ENCODE measurements at places on chromosomes 5 and 9.

- DNase-seq = no peak
Observed at GRCh38 chr9:121763561-121764370, 112.3 kb downstream of the DAB2IP start.

- DNase-seq = peak; percentile 21
Observed at GRCh38 chr5:6780802-6781391, 67.7 kb downstream of the TENT4A start.

DNA sequence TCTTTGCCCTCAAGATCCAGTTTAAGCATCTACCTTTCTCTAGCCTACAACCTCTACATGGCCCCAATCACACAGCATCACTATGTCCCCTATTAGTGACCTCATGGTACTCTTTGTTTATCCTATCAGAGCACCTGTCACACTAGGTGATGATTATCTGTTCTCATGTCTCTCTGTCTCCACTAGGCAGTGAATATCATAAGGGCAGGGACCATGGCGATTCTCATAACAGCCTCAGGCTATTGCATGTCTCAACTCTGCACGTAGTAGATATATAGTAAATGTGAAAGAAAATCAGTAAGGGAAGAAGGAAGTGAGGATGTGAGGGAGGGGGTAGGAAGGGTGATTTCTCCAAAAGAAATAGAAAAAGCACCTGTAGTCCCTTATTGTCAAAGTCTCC, 311.0 kb downstream of the NSG2 start:
- no peak for DNase-seq

GRCh38 chr5:68252673-68253623, 37.4 kb downstream of the PIK3R1 start:
- DNase-seq = peak; percentile 57

GRCh38 chr5:111119221-111119620, 27.1 kb downstream of the WDR36 start:
- DNase-seq = no peak

GRCh38 chr9:28926306-28926705, 1353.0 kb upstream of the C9orf72 start:
- no peak for DNase-seq

DNA sequence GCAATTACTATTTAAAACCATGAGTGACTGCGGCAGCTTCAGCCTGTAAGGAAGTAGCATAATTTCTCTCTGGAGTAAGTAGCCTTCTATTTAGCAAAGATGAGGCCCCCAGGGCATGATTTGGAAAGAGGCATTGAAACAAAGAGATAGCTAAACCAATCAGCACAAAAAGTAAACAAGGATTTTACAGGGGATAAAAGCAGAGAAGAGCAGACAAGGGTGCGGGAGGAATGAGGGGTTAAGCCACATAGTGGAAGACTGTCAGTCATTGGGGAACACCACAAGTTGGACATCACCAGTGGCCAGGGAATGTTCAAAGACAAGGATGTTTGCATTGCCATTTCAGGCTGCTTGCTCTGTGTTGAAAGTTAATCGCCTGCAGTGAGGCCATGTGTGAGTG, 24.0 kb upstream of the C5orf63 start:
- no peak for DNase-seq

GRCh38 chr9:32839013-32839885, 55.9 kb downstream of the TMEM215 start:
- DNase-seq = no peak

DNA sequence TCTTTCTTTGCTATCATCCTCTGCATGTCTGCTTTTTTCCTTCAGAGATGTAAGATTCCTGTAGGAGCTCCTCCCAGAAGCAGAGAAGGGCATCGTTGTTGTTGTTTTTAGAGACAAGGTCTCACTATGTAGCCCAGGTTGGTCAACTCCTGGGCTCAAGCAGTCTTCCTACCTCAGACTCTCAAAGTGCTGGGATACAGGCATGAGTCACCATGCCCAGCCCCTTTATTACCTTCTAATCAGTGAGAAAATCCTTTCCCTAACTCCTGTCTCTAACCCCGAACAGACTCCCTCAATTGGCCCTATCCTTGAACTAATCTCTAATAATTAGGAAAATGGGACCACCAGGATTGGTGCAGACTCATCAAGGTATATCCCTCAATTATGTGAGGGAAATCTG, 64.4 kb downstream of the GALNT10 start:
- no peak for DNase-seq

GRCh38 chr9:35172878-35173277, 11.1 kb downstream of the UNC13B start:
- no peak for DNase-seq

DNA sequence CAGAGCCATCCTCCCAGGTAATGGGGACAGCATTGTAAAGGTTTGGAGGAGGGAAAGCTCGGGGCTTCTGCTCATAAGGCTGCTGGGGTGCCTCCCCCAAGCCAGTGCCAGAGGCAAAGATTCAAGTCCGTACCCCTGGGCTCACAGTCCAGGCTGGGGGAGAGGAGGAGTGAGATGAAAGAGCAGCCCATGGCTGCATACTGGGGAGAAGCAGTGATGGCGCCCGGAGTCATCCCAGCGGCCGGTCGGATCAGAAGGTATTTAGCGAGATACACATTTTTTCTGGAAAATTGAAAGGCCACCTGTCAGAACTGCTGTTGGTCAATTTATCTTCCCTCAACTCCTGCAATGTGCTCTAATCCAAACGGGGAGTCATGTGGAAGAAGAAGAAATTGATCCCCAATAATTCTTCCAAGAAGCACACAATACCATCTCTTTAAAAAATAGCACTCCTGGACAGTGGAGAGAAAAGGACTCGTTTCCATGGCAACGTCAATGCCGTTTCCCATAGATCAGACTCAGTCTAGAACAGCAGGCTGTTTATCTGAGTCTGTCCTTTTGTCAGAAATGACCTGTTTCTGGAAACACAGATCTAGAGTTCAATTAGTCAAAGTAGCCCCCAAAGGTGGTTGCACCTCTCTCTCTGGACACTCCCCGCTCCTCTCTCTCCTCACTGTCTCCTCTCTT, 65.9 kb downstream of the NSG2 start:
- DNase-seq = no peak

DNA sequence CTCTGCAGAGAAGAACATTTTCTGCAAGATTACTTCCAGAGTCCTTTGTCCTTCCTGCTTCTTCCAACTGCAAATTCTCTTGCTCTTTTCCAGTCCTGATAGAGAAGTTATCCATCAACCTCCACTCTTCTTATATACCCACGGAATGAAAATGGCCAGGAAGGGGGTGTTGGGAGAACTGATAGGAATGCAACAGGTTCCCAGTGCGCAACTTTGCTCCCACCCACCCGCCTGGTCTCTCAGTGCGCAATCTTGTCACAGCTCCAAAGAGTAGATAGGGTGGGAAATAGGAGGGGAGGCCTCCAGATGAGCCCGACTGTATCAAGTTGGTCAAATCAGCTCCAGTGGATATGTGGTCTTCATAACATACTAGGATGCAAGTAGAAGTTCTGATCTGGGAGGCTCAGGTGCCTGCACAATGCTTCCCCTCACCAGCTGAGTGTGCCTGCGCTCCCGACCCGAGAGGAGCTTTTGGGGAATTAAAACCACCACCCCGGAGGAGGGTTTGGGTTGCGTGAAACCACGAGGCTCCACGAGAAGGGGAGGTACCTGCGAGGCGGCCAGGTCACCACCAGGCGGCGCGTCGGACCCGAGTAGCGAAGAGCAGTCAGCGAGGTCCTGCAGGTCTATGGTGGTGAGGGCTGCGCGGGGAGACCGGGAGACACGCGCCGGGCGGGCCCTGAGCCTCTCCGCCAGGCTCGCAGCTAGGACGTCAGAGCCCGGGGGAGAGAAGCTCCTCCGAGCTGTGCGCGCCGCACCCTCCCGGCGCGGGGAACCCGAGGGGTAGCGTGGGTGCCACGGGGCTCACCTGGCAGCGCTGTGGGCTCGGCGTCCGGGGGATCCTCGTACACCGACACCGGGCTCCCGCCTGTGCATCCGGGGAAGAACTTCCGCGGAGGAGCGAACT, 835 bp downstream of the MCIDAS start:
- peak; percentile 45 for DNase-seq

DNA sequence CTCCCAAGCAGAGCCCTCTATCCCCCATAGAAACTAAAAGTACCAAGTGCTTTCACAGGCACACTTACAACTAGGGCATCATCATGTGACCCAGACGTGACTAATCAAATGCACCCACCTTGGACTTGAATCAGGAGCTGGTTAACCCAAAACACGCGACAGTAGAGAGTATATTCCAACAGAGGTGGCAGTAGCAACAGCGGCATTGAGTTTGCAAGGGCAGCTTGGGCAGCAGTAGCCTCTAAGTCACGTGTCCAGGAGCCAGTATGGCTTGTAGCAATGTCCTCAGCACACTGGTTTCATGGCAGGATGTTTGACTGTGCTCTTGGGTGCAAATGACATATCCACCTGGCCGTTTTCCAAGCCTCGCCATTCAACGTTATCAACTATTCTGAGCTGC, 73.4 kb upstream of the DNAH5 start:
- no peak for DNase-seq

GRCh38 chr9:81680006-81680405, 9.3 kb downstream of the TLE1 start:
- no peak for DNase-seq

DNA sequence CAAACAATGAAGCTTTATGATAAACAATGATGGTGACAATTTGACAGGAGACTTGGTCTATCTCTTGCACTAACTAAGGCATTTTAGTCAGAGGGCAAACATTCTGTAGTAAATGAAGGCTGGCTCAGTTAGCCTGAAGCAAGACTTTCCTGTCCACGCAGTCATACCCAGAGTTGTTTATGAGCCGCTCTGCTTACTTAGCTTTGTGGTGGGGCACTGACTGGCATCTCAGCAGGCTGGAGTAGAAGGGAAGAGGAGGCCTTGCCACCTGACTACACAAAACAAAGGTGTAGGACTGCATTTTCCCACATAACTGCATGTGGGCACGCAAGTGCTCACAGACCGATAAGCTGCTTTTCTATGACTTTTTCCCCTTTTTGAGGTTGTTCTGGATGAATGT, 133.7 kb upstream of the EPB41L4A start:
- no peak for DNase-seq

DNA sequence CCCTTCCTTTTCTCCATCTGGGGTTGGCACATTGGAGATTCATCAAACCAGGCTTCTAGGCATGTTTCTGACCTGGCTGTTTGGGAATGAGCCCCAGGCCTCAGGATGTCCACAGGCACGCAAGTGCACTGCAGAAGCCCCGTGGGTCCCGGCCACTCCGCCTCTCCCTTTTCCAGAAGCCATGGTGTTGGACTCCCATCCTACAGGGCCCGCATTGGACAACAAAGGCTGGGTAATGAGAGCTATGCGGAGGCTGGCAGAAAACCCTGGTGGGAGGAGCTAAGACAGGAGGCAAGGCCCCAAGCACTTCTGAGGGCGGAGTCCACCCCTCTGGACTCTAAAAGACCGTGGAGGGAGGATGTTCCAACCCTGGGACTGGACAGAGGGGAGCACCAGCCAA, 160.6 kb downstream of the OLFM1 start:
- DNase-seq = no peak

DNA sequence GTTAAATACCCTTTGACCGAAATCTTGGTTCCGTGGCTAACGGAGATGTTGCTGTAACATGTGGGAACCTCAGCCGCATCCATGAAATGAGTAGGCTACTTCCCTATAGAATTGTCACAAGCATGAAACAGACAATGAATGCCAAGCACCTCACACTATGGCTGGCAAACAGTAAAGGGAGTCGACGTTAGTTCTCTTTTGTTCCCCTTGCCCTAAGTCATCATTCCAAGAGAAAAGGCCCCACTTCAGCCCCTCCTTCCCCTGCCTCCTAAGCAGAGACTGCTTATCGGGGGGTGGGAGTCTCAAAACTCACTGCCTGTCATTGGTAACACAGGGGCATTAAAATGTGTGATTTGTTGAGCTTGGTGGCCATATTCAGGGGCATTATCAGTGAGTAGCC, 159.6 kb downstream of the MAPKAP1 start:
- DNase-seq = no peak

DNA sequence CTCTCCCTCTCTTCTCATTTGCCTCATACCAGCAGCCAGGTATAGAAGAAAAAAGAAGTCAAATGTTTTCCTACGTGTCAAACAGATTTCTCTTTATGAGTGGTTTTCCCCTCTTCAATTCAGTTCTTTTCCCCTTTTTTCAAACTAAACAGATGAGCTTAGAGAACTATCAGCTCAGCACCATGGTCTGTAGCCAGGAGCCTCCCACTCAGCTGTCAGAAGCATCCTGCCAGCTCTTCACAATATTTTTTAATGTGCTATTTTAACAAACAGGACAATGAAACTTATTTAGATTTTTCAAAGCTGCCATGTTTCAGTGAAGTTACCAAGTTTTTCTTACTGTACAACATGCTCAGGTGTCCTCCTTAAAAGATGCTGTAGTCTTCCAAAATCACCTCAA, 63.5 kb downstream of the CMYA5 start:
- no peak for DNase-seq

DNA sequence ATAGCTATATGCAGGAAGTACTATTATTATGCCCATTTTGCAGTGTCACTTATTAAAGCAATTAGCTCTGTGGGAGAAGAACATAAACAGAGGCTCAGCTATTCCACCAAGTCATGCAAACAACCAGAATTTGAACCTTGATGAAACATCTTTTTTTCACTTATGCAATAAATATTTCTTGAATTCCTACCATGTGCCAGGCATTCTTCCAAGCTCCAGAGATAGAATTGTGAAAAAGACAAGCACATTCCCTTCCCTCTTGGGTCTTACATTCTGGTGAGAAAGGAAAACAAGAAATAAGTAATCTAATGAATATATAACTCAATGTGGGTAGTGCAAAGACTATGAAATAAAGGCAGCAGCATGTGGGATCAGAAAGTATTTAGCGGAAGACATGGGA, 32.1 kb upstream of the ADRB2 start:
- no peak for DNase-seq

DNA sequence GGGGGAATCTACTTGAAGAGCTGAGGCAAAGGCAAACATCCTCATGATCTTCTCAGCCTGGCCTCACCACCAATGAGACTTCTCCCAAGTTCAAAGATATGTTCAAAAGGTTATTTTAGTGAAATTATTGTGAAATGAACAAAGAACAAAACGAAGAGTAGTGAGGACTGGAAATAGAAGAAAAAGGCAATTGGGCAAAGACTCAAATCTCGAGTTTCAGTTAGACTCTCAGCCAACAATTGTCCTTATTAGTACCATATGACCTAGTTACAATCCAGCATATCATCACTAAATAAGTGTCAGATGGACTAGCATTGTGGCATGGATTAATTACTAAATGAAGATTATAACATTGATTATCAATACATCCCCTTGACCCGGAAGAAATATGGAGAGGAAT, 9.0 kb downstream of the ZNF474 start:
- DNase-seq = no peak

DNA sequence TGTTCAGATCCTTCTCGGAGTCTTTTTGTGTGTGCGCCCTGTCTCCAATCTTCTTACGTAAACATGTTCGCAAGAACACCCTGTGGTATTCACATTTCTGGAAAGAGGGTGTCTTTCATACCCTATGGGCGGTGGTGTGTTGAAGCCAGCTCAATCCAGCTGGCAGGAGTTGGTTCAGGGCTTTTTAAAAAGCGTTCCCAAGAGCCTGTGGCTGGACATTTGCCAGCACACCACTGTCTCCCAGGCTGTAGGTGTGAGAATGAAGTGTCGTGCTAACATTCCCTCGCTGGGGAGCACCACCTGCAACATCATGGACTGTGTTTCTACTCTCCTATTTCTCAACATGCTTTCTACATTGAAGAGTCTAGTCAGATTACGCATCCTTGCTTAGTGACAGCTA, 51.7 kb downstream of the S1PR3 start:
- no peak for DNase-seq

- no peak for DNase-seq
Observed at GRCh38 chr9:121483049-121483448, 16.6 kb downstream of the GGTA1 start.

- no peak for DNase-seq
Observed at GRCh38 chr9:20995616-20996015, 35.8 kb downstream of the HACD4 start.

- no peak for DNase-seq
Observed at GRCh38 chr5:172672681-172673080, 31.6 kb downstream of the NEURL1B start.
